ENCODE measurements at places on chromosomes 6 and 20. TPM values are rescaled to one million over a fixed set of nuclear protein-coding genes. Genes with fewer than 3 reads are reported as not detected.

Gene RIN2
- 18.5 TPM for total RNA-seq

DNA sequence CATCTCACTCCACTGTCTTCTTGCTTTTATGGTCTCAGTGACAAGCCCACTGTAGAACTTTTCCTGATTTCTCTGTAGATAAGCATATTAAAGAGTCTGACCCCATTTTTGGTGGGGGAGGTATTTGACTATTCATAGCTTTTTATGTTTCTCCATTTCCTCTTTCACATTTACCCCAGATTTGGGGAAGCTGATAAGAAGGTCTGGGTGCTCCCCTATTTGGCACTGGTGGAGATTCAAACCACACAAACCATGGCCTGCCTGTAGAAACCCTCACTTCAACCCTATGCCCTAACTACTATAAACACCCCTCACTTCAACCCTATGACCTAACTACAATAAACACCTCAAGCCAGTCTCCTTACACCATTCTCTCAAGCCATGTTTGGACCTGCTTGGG lies 196.2 kb upstream of the SYNDIG1 start:
- DNase-seq = no peak
- H3K27me3 ChIP-seq = no peaks in the 10 kb centered on the region
- no peaks in the 10 kb centered on the region for H3K4me1 ChIP-seq
- H3K4me3 ChIP-seq = no peak overlapping the region
- H3K36me3 ChIP-seq = no peaks in the 10 kb centered on the region

- H3K27ac ChIP-seq = no peak overlapping the region
- H3K27me3 ChIP-seq = no peaks in the 10 kb centered on the region
- H3K36me3 ChIP-seq = no peaks in the 10 kb centered on the region
- no peak for DNase-seq
- no peaks in the 10 kb centered on the region for H3K4me1 ChIP-seq
- no peak overlapping the region for H3K4me3 ChIP-seq
Measured at GRCh38 chr6:135458051-135458450, 39.5 kb downstream of the AHI1 start.

Gene ID1
- total RNA-seq = 24.6 TPM

- H3K27me3 ChIP-seq = no peaks in the 10 kb centered on the region
- H3K36me3 ChIP-seq = no peaks in the 10 kb centered on the region
- H3K27ac ChIP-seq = no peak overlapping the region
- H3K4me1 ChIP-seq = peaks cover 13% of the 10 kb centered on the region
Measured at GRCh38 chr6:148891405-148891783, 144.6 kb downstream of the UST start.

DNA sequence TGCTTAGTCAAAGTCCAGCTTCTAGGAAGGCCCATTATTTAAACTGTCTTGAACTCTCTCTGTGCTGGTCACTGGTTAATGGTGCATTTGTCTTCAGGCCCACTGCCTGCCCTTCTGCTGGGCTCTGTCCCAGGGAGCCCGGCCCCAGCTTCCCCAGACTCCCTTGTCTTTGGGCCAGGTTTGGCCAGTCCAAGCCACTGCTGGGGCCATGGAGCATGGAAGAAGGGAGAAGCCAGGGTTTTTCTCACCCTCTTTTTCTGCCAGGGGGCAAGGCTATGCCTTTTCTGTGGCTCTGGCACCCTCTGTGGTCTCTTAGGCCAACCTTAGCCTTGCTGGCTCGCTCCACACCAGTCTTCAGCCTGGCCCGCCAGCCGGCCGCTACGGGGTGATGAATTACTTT lies 390.0 kb upstream of the SULF2 start:
- H3K4me1 ChIP-seq = no peaks in the 10 kb centered on the region
- H3K36me3 ChIP-seq = no peaks in the 10 kb centered on the region
- peaks cover 20% of the 10 kb centered on the region for H3K27me3 ChIP-seq

Gene GNMT
- total RNA-seq = 1.8 TPM

GRCh38 chr20:19077370-19078220 lies 134.8 kb upstream of the SLC24A3 start:
- H3K4me3 ChIP-seq = no peak overlapping the region
- no peaks in the 10 kb centered on the region for H3K36me3 ChIP-seq
- no peaks in the 10 kb centered on the region for H3K27me3 ChIP-seq
- H3K4me1 ChIP-seq = no peaks in the 10 kb centered on the region
- DNase-seq = no peak

DNA sequence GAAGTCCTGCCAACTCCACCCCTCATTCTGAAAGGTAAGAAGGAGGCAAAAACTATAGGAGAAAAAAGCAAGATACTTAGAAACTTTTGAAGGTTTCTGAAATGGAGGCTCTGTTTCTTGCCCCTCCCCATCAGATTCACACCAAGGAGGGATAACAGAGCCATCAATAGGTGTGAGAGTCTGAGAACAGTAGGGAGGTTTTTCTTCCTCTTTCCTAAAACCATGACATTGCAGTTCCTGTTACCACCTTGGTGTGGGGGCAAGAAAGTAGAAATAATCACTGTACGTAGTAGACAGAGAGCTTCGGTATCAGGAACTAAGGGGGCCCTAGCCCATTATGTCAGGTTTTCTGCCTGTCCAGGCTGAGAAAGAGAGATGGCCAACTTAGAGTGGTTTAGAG lies 333.3 kb upstream of the SYNCRIP start:
- no peaks in the 10 kb centered on the region for H3K36me3 ChIP-seq
- H3K4me3 ChIP-seq = no peak overlapping the region
- H3K27me3 ChIP-seq = no peaks in the 10 kb centered on the region

DNA sequence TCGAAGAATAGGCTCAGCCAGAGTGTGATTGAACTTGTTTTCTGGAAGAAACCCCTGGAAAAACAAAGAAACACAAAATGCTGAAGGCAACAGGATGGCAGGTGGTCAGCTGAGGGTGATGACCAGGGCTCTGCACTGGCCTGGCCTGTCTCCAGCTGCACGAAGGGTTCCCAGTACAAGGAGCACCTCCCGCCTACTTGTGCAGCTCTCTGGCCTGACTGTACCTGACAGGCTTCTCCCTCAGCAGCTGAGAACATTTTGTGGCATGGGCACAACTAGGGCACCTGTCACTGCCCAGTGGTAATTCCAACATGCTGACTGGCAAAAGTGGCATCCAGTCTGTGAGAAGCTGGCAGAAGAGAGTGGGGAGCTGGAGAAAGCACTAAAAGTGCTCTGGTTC lies 38.8 kb upstream of the EMILIN3 start:
- no peaks in the 10 kb centered on the region for H3K4me1 ChIP-seq
- H3K27ac ChIP-seq = no peak overlapping the region
- peaks cover 39% of the 10 kb centered on the region for H3K36me3 ChIP-seq

GRCh38 chr20:62196286-62196685 lies 13.5 kb downstream of the MTG2 start:
- H3K4me3 ChIP-seq = no peak overlapping the region
- H3K27ac ChIP-seq = no peak overlapping the region
